ENCODE measurements at places on chromosomes 12 and 14.

GRCh38 chr12:7376196-7376595 is 67.8 kb downstream of the CD163L1 start:
- no peak for DNase-seq

- no peak for DNase-seq
These were observed 14.9 kb downstream of the ABCB9 start for GRCh38 chr12:122951406-122951805.

- DNase-seq: no peak
These were observed 37.8 kb upstream of the PPP1CC start for GRCh38 chr12:110780448-110780847.

DNA sequence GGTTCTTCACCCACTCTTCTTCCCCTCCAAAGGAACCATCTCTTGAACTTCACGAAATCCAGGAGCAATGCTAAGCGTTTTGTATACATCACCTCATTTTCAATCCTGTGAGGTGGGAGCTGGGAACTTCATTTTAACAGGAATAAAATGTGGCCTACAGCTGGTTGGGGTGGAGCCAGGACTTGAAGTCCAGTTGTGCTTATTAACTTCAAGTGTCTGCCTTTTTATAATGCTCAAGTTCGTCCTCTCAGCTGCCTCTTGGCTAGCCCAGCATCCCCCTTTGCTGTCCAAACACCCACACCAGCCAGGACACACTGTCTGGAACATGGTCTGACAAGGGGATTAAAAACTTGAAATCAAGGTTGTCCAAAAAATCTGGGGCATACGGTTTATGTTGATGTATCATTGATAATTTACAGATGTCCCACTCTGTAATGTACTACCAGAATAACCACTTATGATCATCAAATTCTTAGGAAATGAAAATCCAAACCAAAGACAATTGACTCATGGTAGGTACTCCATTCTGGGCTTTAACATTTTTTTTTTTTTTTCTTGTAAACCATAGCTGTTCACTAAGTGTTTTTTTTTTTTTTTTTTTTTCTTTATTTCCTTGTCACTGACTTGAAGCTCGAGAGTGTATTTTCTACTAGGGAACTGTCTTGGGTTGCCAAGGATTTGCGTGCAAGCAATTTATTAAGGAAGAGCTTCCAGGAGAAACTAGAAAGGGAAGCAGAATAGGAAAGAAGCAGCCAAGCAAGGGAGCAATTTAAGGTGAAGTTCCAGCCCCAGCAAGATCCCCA is 252.3 kb downstream of the EFCAB11 start:
- DNase-seq: peak; percentile 54

DNA sequence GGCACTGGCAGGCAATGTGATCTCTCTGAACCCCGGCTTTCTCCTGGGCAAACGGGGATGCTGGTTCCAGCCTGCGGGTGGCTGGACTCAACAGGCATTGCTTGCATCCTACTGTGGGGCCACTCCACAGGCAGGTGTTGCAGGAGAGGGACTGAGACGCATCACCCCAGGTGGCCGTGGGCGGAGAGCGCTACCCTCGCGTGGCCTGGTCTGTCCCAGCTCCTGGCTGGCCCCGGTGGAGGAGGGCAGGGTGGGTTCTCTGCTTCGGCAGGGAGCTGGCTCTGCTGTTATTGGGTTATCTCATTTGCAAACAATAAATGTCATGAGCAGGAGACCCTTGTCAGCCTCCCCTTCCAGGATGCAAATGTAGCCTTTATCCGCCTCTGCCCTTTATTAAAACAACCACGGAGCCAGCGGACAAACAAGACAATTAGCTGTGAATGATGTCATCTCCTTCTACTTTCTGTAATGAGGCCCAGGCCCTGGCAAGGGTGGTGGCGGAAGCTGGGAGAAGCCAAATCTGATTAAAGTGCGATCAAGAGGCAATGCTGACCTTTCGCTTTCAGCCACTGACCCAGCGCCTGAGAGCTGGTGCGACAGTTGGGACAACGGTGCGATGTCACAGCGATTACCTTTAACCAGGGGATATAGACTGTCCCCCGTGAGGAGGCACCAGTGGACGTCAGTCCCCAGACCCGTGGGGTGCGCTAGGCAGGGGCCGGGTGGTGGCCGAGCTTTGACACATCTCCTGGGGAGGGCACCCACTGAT is 161.8 kb downstream of the KIF26A start:
- DNase-seq: peak; percentile 36

DNA sequence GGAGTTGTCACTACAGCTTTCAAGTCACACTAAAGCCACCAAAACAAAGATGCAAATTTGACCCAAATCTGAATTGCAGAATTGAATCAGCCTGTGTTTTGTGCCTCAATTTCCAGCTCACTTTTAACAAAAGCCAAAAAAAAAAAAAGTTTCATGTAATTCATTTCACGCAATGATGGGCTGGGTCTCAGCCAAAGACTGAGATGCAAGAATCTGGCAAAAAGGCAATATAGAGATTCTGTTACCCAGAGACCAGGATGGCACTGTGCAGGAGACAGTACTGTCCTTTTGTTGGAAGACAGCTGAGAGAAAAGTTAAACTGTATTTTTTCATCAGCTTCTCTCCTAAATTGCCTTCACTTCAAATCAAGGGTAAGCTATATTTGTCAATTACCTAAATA is 205.7 kb upstream of the NPAS3 start:
- DNase-seq: no peak

DNA sequence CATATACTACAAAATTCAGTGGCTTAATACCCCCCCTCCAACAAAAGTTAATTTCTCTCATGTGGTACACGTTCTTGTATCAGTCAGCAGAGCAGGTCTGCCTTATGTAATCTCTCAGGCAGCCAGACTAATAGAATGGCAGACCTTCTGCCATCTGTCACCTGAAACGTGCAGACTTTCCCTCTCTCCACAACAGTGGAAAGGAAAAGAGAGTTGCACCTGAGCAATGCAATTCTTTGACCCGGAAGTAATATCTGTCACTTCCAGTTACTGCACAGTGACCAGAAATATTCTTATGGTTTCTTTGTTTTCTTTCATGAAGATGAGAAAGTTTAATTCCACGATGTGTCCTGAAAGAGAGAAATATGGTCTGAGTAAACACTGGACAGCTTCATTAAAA is 14.4 kb downstream of the KERA start:
- DNase-seq: no peak

- peak; percentile 12 for DNase-seq
These were observed 13.0 kb upstream of the LBHD2 start for GRCh38 chr14:103070971-103071542.

DNA sequence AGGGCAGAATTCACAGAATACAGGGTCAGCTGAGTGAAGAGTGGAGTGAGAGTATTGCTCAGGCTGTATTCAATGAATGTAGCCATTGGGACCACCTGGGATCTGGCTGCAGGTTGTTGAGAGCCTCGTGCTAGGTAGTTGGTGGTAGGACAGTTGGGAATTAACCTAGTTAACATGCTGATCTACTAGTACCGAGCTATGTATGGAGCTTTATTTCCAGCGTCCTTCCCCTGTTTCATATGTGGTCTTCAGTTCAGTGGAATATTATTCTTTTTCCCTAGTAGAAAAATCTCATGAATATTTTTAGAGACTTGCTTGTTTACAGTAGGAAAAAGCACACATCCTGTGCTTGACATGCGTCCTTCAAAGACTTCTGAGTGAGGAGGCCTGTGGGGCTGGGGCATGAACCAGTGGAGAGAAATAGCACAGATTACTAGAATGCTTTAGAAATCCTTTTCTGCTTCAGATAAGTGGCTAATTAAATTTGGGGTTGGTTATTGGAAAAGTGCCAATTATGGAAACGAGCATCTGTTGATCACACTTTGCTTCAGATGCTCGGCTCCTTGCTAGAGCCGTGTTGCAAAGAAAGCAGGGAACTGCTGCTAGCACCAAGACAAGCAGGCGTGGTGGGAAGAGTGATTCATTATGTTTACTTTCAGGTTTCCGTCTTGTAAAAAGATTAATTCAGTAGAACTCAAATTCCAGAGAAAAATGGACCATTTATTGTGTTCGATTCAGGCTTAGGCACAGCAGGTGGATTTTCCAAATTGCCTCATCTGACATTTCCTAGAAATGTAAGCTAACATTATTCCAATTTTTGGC is 53.6 kb downstream of the ARF6 start:
- DNase-seq: no peak

DNA sequence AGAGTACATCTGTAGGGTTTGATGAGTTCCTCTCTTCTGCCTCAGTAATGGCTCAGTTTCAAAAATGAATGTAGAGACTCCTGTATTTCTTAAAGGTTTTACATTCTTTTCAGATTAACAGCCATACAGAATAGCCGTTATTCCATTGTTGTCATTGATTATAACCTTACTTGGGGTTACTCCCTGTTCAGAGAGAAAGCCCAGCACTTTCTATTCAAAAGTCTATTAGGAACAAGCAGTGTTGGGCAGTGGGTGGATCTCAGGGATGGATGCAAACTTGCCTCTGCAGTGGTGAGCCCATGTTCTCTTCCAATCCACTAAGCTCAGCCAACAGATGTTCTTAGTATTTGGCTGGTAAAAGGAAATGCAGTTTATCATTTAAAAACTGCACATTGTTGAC is 342.6 kb upstream of the E2F7 start:
- DNase-seq: no peak

GRCh38 chr12:114361545-114361944 is 44.4 kb downstream of the TBX5 start:
- DNase-seq: no peak

DNA sequence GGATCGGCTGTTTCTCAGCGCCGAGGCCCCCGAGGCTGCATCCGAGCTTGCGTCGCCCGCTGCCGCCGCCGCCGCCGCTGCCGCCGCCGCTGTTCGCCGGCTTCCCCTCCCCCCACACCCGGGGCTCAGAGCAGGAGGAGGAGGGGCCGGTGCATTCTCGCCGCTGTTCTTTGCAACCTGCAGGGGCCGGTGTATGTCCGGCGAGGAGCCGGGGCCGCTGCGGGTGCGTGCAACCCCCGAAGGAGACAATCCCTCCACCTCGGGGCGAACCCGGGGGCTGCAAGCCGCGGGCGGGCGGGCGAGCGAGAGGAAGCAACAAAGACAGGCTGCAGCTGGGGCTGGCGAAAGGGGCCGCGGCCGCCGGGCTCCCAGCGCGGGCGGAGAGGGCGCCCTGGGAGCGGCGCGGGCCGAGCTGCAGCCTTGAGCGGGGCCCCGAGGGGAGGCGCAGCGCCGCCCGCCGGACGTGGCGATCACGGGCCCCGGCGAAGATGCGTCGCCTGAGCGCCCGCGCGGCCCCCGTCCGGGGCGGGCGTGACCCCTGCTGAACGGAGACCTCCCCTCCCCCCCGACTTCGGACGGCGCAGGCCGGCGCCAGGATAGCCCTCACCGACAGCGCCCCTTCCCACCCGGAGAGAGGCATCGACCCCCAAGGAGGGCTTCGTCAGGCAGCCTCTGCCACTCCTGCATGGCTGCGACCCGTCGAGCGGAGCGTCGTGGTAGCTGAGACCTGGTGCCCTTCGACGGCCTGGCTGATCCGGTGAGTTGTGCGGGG is 702 bp downstream of the FAM222A start:
- DNase-seq: peak; percentile 73

GRCh38 chr12:108477055-108477880 is 37.8 kb upstream of the FICD start:
- DNase-seq: no peak

- DNase-seq: peak; percentile 51
These were observed 1.3 kb downstream of the TEDC1 start for GRCh38 chr14:105492031-105492970.
